ENCODE measurements at places on chromosomes 13 and 19. TPM values are rescaled to one million over a fixed set of nuclear protein-coding genes. Genes with fewer than 3 reads are reported as not detected.

ZNF823 gene
- total RNA-seq = 24.3 TPM

- no peak for DNase-seq
Observed at GRCh38 chr19:14404312-14404711, 14.8 kb downstream of the DDX39A start.

- DNase-seq = no peak
Observed at GRCh38 chr13:76717092-76717491, 169.1 kb downstream of the KCTD12 start.

GRCh38 chr19:8430650-8431049 is 14.1 kb upstream of the HNRNPM start:
- no peak for DNase-seq

- DNase-seq = no peak
Observed at GRCh38 chr13:33509642-33510229, 224.2 kb upstream of the STARD13 start.

DNA sequence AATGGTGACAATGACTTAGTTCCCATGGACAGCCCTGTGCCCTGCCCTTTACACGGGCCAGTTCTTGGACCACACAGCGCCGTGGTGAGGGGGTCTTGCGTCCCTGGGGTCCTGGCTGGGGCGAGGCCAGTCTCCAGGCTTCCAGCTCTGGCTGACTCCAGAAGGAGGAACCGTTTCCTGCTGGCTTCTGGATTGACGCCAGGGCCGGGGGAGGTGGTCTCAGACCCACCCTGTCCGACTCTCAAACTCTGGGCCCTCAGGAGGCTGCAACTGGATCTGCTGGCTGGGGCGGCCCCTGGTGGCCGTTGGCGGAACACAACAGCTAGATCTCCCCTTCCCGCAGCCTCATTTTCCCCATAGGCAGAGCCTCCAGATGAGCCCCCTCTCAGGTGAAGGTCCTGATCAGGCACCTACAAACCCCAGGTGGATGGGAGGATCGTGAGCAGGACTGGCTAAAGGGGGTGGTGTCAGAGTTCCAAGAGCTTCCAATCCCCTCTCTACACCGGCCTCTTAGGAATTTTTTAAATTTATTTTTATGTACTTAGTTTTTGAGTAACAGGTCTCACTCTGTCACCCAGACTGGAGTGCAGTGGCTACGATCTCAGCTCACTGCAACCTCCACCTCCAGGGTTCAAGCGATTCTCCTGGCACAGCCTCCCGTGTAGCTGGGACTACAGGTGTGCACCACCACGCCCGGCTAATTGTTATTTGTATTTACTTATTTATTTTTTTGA is 8.0 kb downstream of the CCDC194 start:
- DNase-seq = peak; percentile 15

DNA sequence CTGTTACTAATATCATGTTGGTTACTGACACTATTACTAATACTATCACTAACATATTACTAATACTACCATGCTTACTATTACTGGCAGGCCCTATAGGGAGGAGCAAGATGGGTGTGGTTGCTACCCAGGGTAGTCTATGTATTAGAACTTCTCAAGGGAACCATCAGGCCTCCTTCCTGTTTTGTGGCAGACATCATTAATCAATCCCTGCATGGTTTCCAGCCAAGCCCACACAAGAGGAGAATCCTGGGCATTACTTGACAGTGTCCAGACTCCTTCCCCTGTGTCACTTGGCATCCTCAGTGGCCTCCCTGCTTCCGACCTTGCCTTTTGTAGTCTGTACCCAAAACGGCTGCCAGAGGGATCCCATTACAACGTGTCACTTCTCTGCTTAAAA is 8.9 kb downstream of the HAS1 start:
- DNase-seq = no peak

DNA sequence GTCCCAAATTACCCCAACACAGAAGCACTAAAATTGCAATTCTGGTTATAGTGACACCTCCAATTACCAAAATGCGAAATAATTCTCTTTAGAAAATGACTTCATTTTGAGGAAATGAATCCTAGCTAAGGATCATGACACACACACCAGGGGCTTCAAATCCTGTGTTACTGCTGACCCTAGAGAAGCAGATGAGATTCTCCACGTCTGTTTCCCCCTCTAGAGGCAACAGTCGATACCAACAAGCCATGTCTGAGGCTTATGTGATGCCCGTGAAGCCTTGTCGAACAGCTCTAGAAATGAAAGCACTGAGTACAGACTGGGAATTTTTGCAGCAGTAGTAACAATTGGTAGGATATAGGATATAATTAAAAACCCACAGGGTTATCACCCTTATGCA is 153.6 kb upstream of the TMTC4 start:
- DNase-seq = peak; percentile 4

GRCh38 chr13:43770871-43771270 is 15.9 kb downstream of the ENOX1 start:
- DNase-seq = no peak

PRODH2 gene
- 0.20 TPM for total RNA-seq
